Activated T-cell treated with anti-CD3 and anti-CD28 coated beads, Interleukin-2, amount 50 U/mL, for 24 hours (primary cell): ENCODE measurements at places on chromosomes 7 and 10.

GRCh38 chr7:43204081-43204480, 91.6 kb downstream of the HECW1 start:
- no peak for DNase-seq

GRCh38 chr10:6140141-6140841, 51.5 kb downstream of the RBM17 start:
- DNase-seq, result peak; percentile 61

- DNase-seq, result no peak
These were observed 31.4 kb upstream of the FRMD4A start for GRCh38 chr10:14362104-14362503.

DNA sequence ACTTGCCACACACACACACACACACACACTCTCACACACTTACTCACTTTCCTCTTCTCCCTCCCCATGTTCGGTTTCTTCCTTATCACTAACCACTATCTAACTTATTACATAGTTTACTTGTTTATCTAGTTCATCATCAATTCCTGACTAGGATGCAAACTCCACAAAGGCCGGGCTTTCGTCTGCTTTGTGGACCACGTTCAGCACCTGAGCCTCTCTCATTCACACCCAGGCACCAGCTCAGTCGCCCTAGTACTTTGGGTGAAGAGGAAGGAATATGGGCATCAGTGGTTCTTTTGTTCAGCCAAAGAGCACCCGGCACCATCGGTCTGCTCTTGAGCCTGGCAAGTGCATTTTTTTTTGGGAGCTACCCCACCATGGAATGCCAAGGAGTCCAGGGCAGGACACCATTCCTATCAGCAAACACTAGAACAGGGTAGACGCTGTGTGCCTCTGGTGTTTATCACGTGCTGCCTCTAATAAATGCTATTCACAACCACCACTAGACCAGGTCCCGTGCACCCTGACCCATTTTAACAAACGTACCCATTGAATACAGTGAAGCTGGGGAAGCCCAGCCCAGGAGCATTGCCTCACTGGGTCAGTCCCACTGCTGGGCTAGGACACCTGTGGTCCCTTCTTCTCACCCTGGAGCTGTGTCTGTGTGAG, 2.2 kb downstream of the C10orf67 start:
- DNase-seq, result no peak

- DNase-seq, result no peak
These were observed 24.5 kb downstream of the SPOCK2 start for GRCh38 chr10:72063703-72064391.

DNA sequence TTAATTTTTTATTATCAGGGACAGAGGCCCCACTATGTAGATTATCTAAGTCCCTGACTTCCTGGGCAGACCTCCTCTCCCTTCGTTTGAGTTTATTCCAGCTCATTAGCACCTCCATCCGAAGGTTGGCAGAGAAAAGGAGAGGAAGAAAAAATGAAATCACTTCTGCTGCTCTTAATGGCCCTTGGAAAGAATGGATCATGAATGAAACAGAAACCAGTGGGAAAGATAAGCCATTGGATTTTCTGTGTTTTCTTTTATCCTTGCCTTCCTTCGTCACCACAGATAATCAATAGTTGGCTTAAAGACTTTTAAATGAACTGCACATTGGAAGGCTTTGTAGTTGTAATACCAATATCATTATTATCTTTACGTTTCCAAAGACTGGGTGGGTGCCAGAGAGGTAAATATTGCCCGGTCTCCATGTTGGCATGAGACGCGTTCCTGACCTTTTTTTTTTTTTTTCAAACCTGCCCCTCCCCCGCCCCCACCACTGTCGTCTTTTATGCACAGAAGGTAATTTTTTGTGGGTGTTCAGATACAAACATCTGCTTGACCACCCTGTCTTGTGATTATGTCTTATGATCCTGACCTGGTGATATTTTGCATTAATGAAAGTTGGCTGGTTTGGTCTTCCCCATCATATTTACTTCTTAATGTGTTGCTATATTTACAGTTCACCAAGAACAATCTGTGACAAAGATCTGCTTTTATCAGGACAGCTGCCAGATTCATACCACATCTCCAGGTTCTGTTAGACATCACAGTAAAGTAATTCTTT, 116.8 kb downstream of the ARID5B start:
- DNase-seq, result no peak

DNA sequence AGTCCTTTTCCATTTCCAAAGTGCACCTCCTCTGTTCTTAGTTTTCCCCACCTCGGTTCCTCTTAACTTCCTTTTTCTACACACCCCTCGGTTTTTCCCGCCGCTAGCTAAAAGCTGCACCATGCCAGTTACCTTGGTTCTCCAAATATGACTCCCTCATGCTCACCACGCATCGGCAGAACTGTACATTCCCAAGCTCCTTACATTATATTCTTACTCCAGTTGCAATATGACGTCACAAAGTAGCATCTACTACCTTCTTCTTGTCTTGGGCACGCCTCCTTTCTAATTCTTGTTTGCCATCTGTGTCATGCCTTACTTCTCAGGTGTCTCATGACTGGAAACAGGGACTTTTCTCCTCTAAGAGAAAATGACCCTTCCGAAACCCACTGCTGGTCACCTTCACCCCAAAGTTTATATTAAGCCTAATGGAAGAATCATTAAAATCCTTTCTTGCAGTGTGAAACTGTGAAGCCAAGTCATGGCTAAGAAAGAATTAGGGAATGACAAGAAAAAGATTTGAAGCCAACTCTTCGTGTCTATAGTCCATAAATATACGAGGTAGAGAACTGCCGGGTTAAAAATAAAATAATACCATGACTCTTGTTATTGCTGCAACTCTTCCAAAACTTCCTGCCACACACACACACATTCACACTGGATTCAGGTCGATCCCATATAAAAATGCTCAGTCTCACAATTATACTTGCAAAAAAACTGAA, 1.7 kb downstream of the ESYT2 start:
- peak; percentile 48 for DNase-seq

DNA sequence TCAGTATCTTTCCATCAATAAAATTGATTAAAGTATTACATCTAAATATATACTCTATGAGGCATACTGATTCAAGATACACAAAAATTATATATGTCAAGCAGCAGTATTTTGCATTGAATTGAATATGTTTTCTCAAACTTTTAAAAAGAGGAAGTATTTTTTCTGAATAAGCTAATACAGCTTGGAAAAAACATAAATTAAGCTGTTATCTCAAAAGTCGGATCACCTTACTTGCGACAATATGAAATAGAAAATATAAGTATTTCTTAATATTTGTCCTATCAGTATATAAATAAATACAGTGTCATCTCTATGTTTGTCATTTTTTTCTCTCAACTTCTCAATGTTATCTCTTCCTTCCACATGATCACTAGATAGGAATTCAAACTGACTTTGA, 139.3 kb downstream of the MBL2 start:
- DNase-seq, result no peak

- no peak for DNase-seq
These were observed 29.0 kb upstream of the MPP7 start for GRCh38 chr10:28331841-28332240.

- peak; percentile 88 for DNase-seq
These were observed at the start of gene UPP1 for GRCh38 chr7:48089046-48090003. TSS of gene UPP1 (plus strand) at chr7:48089265. CDS start at chr7:48094784, 5,519 bp downstream.

DNA sequence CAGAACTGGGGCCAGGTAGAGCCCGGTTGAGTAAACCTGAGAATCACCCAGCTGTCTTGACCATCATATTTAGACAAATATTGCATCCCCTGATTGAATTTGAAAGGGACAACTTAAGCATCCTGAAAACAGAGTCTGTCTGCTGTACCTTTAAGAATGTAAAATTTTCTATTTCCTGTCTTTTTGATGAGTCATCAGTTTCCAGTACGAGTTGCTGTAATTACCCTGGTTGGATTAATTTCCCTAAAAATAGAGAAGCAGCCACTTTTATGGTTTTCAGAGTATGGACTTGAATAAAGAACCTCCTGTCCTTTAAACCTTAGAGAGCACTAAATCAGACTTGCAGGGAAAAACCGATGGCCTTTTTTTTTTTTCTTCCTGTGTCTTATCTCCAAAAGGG, 164.6 kb upstream of the SH2B2 start:
- no peak for DNase-seq

- DNase-seq, result no peak
These were observed 2.9 kb upstream of the IGF2BP3 start for GRCh38 chr7:23472956-23473843.

- DNase-seq, result no peak
These were observed 165.0 kb downstream of the BAMBI start for GRCh38 chr10:28842321-28842720.

DNA sequence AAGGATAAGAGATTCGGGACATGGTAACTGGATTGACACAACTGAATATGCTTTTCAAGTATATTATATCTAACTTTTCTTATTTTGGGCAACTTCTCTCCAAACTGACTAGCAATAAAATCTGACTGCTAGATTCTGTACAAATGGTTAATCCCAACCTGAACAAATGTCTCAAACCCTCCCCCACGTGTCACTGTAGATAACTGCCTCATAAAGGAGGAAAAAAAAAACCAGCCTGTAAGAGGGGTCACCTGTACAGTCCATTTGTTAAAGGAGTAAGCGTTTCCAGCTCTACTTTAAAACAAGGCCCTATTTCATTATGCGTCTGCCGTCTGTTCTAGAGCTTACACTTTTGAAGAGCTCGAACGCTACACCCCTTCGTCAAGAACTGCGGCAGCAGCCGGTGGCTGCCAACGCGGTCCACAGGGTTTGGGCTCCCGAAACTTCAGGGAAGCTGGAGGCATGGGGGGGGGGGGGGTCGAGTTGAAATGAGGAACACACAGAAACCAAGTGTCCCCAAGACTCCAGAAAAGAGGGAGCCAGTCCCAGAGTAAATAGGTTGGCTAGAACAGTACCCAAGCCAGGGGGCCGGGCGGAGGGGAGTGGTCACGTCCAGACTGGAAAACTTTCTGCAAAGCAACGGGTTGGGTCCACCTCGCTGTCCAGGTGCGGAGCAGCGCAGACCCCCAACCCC, 492 bp downstream of the COG5 start:
- DNase-seq, result no peak

DNA sequence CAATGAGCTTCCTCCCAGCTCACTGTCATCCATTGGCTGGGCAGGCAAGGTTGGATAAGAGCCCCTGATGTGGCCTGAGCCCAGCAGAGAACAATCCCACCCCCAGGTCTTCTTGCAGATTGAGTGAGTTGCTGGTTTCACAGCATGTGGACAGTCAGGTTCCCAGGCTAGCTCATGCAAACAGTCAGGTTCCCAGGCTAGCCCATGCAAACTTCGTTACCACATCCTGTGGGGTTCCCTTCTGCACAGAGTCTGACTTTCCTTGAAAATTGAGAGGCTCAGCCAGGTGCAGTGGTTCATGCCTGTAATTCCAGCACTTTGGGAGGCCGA, 67.1 kb downstream of the TMEM130 start:
- DNase-seq, result no peak

GRCh38 chr10:123742751-123743440, 76.7 kb downstream of the GPR26 start:
- no peak for DNase-seq

GRCh38 chr10:18400201-18400905, 251.0 kb downstream of the NSUN6 start:
- DNase-seq, result no peak

DNA sequence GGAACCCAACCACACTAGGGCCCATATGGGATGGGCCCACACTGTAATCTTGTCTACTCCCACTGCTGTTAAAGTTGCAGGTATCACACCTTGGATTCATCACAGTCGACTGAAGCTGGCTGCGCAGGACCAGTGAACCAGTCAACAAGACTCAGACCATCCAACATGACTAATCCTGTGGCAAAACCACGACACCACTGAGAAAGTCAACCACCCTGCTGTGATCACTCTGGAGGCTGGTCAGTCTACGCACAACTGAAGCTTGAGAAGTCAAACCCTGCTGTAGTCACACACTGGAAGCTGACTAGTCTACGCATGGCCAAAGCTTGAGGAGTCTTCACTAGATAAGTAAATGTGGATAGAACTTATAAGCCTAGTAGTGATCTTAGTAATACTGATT, 9.6 kb upstream of the CYREN start:
- no peak for DNase-seq

DNA sequence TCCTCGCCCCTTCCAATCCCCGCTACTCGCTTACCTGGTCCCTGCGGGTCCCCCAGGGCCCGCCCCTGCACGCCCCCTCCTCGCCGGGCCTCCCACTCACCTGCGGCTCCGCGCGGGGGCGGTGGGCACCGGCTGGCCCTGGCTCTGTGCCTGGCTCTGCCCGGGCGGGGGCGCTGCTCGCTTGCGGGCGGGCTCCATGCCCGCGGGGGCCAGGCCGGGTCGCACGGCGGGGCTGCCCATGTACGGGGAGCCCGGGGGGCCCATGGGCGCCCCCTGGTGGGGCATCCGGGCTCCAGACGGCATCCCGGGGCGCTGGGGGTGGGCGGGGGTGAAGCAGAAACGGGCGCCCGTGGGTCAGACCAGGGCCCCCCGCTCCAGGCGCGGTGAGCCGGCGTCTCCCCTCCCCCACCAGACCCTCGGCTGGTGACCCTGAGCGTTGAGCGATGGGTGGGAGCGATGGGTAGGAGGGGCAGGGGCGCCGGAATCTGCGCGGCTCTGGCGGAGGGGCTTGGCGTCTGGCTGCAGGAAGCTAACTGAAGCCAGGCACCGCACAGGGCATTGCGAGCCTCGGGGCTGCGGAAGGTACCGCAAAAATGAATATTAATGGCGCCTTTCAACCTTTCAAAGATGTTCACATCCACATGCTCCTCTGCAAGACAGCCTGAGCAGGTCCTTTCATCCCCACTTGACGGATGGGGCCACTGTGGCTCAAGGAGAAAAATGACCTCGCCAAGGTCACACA, 3.0 kb downstream of the SMARCD3 start:
- DNase-seq, result peak; percentile 77

- DNase-seq, result no peak
These were observed 22.7 kb downstream of the CCNY start for GRCh38 chr10:35359056-35359455.

- no peak for DNase-seq
These were observed 144.4 kb downstream of the MAPK8 start for GRCh38 chr10:48450741-48451466.

DNA sequence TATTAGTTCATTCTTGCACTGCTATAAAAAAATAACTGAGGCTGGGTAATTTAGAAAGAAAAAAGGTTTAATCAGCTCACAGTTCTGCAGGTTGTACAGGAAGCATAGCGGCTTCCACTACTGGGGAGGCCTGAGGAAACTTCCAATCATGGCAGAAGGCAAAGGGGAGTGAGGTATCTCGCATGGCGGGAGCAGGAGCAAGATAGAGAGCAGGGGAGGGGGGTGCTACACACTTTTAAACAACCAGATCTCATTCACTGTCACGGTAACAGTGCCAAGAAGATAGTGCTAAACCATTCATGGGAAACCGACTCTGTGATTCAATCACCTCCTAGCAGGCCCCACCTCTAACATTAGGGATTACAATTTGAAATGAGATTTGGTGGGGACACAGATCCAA, 11.6 kb downstream of the ADAMTS14 start:
- no peak for DNase-seq

DNA sequence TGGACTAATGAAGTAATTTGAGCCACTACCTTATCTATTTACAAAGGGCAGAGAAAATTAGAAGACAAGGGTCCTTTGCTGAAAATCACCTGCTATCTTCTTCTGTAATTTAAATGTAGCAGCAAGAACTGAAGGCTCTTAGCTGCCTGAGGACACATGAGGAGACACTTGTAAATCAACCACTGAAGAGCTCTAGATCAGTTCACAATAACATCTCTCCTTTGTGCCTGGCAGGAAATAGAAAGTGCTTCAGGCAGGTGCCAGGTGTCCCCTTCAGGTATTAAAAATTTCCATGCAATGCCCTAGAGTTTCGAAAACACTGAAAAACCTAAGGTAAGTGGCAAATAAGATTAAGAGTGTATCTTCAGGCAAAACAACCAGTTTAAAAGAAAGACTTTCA, 474.6 kb downstream of the GRM8 start:
- DNase-seq, result no peak

- DNase-seq, result peak; percentile 48
These were observed 111.3 kb upstream of the CARD11 start for GRCh38 chr7:3154881-3155494.
